ENCODE measurements at places on chromosomes 1 and 21.

GRCh38 chr1:103266036-103266435, 157.7 kb upstream of the COL11A1 start:
- DNase-seq = no peak

- DNase-seq = no peak
These were observed 41.7 kb downstream of the CD55 start for GRCh38 chr1:207362962-207363860.

DNA sequence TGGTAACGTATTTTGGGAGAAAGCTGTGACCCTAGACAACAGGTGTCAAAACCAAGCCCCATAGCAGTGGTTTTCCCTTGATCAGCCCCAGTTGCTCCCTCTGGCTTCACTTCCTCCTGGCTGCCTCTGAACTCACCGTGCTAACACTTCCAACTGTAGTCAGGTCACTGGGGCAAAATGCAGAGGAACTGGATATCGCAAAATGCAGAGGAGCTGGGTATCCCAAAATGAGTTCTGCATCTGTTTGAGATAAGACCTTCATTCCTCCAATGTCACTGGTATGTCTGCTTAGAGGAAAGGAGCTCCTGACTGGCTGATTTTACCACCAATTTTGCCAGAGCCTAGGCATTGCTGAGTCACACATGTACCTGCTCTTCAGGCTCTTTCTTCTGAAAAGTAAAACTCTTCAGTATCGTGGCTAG, 19.6 kb upstream of the TACSTD2 start:
- no peak for DNase-seq

DNA sequence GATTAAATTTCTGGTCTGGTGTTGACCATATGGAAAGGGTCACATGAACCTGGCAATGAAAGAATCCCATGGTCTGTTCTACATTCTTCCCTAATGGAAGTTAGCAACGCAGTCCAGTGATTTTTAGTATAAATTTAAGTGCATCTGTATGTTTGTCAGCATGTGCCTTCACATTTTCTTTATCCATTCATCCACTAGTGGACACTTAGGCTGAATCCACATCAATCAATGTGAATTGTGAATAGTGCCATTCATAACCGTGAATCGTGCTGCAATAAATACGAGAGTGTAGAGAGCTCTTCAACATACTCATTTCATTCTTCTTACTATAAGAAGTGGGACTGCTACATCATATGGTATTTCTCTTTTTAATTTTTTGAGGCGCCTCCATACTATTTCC, 12.7 kb upstream of the IFI16 start:
- DNase-seq = no peak

GRCh38 chr1:92713939-92714338, 71.0 kb downstream of the EVI5 start:
- DNase-seq = no peak

All from effector memory CD8-positive, alpha-beta T cell (primary cell).